NCI-H2029 (cell line): ENCODE measurements at places on chromosomes 2 and 18.

DNA sequence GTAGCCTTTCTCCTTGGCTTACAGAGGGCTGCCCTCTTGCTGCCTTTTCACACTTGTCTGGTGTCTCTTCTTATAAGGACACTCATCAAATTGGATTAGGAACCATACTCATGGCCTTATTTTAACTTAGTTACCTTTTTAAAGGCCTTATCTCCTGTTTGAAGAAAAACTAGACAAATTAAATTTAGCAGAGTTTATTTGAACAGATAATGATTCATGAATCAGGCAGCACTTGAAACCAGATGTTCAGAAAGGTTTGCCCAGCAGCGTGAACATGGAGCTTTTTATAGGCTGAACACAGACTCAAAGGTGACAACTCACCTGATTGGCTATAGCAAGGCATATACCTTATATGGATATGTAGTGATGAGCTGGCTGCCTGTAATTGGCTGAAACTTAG is 238.0 kb downstream of the GULP1 start:
- DNase-seq: no peak

GRCh38 chr2:58721912-58722591 is 480.9 kb upstream of the FANCL start:
- DNase-seq: no peak

DNA sequence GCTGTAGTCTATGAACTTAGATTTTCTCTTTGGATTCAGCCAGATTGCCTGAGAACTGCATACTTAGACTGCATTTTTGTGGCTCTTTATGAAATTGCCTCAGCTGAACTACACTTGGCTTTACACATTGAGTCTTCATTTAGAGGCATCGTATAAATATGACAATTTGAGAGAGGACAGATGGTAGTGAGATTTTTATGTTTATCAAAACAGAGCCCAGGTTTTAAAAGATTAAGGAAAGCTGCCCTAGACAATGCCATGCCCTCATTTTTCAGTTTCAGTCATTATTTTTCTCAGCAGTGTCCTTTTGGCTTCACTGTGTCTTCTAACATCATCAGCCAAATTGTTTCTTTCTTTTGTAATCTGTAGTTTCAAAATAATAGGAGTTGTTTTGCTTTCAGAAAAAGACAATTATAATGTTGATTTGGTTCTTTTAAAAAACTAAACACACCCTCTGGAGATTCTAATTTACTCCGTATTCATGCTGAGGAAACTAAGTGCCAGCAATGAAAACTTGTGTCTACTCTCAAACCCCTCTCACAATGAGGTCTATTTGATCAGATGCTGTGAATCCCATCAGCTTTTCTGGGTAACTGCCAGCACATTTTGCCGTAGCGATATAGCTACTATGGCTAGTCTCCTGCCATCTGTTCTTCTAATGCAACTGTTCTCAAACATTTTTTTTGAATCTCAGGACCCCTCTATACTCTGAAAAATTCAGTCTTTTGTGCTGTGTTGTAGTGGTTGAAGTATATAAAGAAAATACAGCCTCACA is 46.2 kb downstream of the TWSG1 start:
- DNase-seq: no peak

GRCh38 chr18:32775628-32776027 is 2.8 kb upstream of the KLHL14 start:
- DNase-seq: no peak

GRCh38 chr2:101109451-101110118 is 41.6 kb downstream of the TBC1D8 start:
- DNase-seq: no peak

- DNase-seq: no peak
These were observed 7.7 kb upstream of the NBAS start for GRCh38 chr2:15568874-15569273.

- DNase-seq: no peak
These were observed 31.5 kb downstream of the TRABD2A start for GRCh38 chr2:84849271-84849952.

DNA sequence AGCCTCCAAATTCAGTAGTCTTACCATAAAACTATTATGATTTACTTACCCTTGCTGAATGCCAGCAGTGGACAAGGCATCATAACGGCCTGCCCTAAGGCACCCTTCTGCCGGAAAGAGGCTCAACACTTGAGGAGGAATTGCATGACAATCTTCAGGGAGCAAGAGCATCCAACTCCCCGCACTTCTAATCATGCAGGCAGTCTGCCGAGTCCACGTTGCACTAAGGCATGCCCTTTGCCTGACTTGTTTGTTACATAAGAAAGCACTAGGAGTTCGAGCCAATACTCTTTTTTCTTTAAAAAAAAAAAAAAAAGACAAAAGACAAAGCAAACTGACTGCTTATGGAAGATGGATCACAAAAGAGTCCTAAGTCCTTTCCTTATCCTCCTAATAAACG is 17.9 kb upstream of the SPTBN1 start:
- no peak for DNase-seq

DNA sequence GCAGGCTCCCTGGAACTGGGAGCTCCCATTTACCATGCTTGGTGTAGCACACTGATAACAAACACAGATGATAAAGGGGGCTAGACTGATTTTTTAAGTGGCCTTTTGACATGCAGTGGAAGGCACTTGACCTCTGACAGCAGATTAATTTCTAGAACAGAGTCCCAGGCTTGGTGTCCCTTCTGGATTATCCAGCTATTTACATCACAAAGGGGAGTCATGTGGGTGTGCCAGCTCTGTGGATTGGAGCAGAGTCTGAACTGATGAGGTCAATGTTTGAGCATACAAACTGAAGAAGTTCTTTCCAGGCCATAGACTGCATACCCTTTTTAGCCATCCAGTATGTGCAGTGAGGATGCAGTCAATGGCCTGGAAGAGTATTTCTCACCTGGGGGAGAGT is 31.5 kb upstream of the SIX2 start:
- DNase-seq: no peak

GRCh38 chr2:64914735-64915509 is 74.3 kb upstream of the SLC1A4 start:
- DNase-seq: no peak

DNA sequence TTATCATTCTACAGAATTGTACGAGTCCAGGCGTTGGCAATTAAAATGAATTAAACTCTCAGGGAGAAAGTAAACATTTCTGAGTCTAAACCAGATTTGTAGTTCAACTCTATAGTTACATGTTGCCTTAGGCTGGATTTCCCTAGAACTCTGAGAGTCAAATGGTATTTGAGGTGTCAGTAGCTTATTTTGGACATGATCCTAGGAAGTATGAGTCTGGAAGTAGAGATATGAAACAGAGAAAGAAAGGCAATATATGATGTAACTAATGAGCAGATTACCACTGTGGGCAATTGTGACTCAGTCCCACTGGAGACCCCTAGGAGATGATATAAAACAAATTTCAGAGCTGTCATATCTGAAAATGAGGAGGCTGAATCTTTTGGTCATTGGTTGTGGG is 199.1 kb upstream of the UBE2E3 start:
- DNase-seq: no peak

GRCh38 chr2:199848389-199849130 is 2.4 kb downstream of the FTCDNL1 start:
- DNase-seq: no peak

DNA sequence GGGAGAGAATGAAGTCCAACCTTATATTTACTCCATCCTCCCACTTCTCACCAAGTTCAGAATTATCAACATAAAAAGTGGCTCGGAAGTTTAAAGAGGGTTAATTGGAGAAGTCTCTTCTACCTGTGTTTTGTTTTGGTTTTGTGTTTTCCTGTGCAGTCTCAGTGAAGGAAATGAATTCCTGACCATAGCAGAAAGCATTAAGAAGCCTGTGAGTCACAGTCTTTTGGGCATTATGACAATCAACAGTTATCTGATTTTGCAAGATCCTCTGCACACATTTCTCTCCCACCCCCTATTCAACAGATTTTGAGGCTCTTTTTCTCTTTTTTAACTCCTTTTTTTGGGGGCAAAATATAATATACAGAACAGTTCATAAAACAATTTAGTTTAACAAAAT is 8.6 kb upstream of the RPL37A start:
- DNase-seq: no peak

DNA sequence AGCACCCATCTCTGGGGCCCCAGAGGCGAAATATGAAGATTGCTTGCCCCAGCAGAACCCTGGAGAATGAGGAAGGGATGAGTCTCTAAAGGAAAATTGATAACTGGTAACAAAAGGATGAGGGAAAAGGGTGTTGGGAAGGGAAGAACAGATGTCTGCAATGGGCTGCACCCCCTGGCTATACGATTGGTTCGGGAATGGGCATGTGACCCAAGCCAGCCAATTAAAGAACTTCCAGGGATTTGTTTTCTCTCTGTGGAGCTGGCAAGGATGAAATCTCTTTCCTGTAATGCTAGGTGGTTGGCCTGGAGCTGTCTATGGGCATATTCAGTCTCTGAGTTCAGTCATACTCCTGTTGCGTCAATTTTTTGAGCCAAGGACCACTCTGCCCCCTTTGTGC is 12.8 kb upstream of the NPPC start:
- DNase-seq: no peak

DNA sequence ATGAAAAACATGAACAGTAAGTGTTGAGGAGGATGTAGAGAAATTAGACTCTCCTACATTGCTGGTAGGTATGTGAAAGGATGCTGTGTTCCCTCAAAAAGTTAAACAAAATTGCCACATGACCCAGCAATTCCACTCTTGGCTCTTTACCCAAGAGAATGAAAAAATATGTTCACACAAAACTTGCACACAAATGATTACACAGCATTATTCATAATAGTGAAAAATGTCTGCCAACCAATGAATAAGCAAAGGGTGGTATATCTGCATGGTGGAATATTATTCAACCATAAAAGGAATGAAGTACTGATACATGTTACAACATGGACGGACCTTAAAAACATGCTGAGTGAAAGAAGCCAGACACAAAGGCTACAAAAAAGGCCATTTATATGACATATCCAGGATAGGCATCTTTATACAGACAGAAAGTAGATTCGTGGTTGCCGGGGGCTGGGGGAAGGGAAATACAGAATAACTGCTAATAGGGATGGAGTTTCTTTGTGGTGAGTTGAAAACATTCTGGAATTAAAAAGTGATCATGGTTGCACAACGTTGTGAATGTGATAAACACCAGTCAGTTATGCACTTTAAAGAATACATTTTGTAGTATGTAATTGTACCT is 85.4 kb upstream of the MYO3B start:
- DNase-seq: no peak

GRCh38 chr18:74380916-74381315 is 65.3 kb downstream of the C18orf63 start:
- no peak for DNase-seq

GRCh38 chr2:229180658-229181057 is 90.4 kb downstream of the PID1 start:
- DNase-seq: no peak

GRCh38 chr2:237065071-237065377 is 20.7 kb upstream of the COPS8 start:
- DNase-seq: no peak

GRCh38 chr2:209208211-209208610 is 215.6 kb upstream of the MAP2 start:
- peak; percentile 24 for DNase-seq

DNA sequence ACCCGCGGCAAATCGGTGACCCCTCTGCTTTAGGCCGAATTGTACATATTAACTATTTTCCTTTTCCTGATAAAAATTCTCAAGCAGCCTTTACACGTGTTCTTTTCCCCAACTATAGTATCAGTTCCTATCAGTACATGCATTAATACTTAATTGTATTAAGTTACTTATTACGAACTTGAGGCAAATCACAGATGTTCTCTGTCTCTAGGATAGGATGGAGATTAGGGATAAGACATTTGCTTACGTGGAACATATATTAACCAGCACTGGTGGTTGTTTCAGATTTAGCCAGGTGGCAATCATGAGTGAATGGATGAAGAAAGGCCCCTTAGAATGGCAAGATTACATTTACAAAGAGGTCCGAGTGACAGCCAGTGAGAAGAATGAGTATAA is 675 bp downstream of the GEMIN6 start:
- DNase-seq: no peak

DNA sequence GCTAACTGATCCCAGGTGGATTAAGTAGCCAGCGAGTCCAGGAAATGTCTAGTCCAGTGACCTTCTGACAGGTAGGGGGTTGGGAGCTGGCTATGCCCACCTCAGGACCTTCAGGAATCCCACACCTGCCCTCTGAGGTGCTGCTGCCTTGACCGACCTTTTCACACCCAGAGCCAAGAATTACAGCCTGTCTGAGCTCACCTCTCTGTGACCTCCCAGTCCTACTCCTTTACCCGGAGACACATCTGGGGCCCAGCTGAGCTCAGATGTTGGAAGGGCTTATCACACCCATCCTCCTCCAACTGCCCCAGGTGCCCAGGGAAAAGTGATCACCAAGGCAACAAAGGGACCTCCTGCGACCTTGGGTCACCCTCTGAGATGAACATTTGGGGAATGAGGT is 413.3 kb upstream of the TNP1 start:
- no peak for DNase-seq

DNA sequence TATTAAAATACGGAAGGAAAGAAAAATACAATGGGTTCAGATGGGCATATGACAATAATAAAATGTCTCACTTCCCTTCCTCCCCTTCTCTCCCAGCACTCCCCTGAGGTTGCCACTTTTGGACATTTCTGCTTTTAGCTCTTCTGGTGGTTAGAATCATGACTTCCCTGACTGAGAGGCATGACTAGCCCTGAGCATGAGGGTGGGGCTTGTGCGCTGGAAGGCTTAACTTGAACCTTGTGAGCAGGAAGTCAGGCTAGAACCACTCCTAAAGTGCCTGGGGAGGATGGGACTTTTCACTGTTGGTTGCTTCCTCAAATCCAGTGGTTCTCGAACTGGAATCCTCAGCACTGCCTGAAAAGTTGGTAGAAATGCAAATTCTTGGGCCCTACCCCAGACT is 19.7 kb upstream of the ARHGAP25 start:
- no peak for DNase-seq

DNA sequence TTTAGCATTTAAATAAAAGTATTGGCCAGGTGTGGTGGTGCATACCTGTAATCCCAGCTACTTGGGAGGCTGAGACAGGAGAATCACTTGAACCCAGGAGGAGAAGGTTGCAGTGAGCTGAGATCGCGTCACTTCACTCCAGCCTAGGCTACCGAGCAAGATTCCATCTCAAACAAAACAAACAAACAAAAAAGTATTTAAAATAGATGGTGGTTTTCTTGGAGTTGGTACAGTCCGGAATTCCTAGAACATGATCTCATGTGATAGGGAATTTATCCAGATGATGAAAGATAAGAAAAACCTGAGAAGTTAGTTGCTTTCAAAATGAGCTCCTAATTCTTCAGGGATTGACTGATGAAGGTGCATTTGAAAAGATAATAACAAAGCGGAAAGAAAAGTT is 62.0 kb downstream of the BIRC6 start:
- DNase-seq: no peak

- peak; percentile 42 for DNase-seq
These were observed 80.4 kb downstream of the CELF4 start for GRCh38 chr18:37484983-37485834.

DNA sequence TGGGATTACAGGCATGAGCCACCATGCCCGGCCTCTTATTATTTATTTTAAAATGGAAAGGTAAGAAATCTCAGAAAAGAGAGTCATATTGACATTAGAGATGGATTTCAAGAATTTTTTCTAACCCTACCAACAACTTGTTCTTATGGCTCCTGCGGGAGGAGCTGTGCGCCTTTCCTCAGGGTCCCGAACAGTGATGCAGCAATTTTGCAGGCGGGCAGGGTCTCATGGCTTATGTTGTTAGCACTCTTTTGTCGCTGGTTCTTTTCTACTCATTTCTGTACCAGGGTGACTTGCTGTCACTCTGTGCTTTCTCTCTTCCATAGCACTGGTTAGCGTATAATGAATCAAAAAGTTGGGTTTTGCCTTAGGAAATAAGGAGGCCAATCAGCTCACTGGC is 148.8 kb upstream of the DLGAP1 start:
- no peak for DNase-seq

GRCh38 chr18:6161549-6161948 is 253.2 kb downstream of the L3MBTL4 start:
- no peak for DNase-seq
